ENCODE measurements at places on chromosomes 16 and 17.

DNA sequence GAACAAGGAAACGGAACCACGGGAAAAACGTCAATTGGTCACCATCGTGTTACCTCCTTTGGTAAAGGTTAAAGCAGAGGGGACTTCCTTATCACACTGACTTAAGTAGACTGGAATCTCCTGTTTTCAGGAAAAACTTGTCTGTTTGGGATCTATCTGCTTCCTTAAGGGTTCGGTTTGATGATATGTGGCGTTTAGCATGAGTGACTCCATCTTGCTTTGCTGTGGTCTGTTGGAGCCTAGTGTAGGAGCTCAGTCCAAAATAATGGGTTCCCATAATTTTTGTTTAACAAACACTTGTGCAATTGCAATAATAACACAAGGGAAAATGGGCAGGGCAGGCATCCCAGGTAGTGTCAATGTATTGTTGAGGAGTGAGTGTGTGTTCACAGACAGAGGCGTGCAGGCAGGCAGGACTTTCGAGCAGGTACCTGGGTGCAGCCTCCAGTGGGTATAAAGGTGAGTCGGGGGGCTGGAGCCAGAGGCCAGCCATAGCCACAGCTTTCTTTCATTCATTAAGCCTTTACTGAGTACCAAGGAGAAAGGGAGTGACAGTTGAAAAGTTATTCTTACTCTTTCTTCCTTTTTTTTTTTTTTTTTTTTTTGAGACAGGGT lies 4.3 kb upstream of the ENGASE start:
- no peak for DNase-seq

DNA sequence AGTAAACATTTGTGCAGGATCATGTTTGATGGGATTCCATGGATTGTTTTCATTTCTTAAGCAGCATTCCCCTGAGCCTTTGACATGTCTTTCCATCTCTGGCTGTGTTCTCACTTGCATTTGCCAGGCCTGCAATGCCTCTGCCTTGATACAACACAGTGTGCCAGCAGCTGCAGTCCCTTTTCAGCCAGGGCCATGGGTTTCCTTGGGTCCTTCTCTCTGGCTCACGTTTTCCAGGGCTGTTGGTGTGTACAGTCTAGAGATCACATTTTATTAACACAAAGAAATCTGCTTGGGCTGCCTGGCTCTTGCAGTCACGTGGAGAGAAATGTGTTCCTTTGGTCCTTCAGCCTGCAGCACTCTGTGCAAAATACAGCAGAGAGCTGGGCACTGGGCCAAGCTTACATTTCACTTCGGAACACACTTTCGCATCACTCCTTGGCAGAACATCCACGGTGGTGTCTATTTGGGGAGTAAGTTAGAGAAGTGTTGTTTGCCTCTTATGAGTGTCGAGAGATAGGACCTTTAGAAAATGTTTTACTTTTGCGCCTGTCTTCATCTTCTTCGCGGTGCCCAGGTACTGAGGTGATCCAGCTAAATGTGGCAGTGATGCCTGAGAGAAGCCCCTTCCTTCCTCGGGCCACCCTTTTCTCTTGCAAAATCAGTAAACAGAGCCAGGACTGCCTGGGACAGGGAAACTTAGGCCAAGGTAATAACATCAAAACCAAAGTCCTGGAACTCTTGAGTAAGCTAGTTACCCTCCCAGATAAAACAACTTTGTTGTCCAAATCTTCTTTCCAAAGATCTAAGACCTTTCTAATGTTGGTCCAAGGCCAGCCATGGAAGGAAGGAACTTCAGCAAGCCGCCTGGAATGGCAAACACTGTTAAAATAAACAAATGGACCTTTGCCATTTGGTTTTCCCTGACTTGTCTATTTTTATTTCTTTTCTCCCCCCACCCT lies 20.9 kb downstream of the HLF start:
- no peak for DNase-seq

- no peak for DNase-seq
Measured at GRCh38 chr16:73171380-73171779, 123.5 kb upstream of the ZFHX3 start.

DNA sequence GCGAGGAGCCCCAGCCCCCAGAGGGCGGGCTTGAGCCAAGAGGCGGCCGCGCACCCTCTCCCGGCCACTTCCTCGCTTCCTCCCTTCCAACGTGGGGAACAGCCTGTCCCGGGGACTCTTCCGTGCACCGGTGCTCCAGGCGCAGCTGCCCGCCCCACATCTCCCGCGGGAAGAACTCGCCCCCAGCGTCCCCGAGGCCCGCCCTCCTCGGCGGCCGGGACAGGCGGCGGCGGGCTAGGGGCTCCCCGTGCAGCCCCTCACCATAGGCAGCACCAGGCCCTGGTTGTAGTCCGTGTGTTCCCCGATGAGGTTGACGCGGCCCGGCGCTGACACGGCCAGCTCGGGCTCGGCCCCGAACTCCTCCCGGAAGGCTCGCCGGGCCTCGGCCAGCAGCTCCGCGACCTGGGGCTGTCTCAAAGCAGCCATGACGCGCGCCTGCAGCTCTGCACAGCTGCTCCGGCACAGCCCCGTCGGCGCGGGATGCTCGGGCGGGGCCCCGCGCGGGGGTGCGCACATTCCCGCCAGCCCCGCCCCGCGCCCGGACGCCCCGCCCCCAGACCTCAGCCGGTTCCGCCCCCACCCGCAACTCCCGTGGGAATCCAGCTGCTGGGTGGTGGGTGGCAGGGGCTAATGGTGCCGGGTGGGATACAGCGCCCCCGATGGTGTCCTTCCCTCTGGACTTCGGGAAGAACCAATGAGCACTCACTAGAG lies at the start of gene GALK1:
TSS of gene GALK1 (minus strand) at position 482 of the 711 bp plus-strand sequence. CDS start at position 426, 56 bp downstream.
- DNase-seq = no peak

GRCh38 chr16:26177438-26177837 lies 485.7 kb downstream of the HS3ST4 start:
- no peak for DNase-seq

DNA sequence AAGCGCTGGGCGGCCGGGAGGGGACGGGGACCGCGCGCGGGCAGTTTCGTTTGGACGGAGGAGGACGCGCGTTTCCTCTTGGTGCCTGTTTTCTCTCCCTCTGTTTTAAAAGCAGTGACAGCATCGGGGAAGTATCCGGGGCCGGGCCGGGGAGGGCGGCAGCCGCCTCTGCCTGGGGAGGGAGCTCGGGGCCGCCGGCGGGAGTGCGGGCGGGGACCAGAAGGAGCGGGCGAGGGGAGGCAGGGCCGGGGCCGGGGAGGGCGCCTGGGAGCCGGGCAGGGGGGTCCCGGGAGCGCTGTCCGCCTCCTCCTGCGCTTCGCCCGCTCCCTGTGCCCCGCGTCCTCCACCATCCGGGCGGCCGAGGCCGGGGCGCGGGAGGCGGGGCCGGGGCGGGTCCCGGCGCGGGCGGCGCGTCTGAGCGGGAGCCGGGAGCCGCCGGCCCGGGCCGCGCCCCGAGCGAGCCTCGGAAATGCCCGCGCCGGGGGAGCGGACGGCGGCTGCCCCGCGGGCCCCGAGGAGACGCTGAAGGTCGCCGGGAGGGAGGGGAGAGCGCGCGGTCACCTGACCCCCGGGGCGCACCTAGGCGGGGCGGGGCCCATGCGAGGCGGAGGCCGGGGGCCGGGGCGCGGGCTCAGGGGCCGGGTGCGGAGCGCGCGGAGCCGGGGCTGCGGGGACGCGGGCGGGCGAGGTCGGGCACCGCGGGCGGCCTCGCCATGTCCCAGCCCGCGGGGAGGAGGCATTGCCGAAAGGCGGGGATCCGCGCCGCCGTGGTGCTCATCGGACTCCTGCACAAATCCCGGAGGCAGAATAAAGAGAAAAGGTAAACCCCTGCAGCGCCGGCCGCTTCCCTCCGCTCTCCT lies 57.3 kb downstream of the RAP1GAP2 start:
- no peak for DNase-seq

GRCh38 chr16:3637371-3637923 lies 17.0 kb upstream of the DNASE1 start:
- DNase-seq = no peak

- DNase-seq = no peak
Measured at GRCh38 chr16:46896314-46896968, 12.3 kb downstream of the GPT2 start.

GRCh38 chr16:89670496-89671431 lies 13.1 kb downstream of the SPATA33 start:
- no peak for DNase-seq

GRCh38 chr17:80445726-80446110 lies 30.7 kb downstream of the NPTX1 start:
- no peak for DNase-seq

- no peak for DNase-seq
Measured at GRCh38 chr17:30950189-30950588, 20.6 kb upstream of the RNF135 start.

- no peak for DNase-seq
Measured at GRCh38 chr16:27489906-27490305, 59.8 kb downstream of the GTF3C1 start.

- no peak for DNase-seq
Measured at GRCh38 chr16:55479430-55480140, 587 bp downstream of the MMP2 start.

DNA sequence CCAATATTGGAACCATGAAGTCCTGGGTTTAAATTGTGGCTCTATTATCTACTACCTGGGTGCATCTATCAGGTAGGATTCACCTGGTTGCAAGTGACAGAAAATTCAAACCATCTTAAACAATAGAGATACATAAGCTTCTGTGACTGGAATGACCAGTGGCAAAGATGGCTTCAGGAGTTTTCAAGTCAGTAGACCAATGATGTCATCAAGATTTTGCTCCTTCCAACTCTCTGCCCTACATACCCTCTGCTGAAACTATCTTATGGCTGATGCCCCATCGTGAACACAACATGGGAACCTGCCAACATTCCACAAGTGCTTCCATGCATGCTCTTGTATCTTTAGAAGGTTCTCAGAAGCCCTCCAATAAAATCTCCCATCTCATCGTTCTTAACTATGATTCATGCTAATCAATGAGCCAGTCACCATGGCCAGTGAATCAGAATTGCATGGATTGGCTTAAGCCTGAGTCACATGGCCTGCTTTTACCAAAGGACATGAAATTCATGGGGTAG lies 180.9 kb downstream of the GRIN2A start:
- no peak for DNase-seq

DNA sequence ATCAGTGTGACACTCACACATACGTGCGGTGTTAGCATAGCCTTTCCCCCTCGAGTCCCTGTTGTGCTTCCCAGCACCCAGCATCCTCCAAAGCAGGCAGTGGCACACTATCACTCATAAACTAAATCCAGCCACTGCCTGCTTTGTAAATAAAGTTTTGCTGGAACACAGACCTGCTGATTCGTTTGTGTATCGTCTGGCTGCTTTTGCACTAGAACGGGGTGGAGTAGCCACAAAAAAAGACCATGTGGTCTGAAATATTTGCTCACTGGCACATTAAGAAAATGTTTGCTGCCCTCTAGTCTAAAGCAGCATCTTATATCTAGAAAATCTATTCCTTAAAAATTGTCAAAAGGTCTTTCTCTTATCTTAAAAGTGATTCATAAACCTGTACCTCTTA lies 341.2 kb upstream of the ZFHX3 start:
- DNase-seq = no peak

- no peak for DNase-seq
Measured at GRCh38 chr17:64058621-64059020, 38.2 kb upstream of the ICAM2 start.

DNA sequence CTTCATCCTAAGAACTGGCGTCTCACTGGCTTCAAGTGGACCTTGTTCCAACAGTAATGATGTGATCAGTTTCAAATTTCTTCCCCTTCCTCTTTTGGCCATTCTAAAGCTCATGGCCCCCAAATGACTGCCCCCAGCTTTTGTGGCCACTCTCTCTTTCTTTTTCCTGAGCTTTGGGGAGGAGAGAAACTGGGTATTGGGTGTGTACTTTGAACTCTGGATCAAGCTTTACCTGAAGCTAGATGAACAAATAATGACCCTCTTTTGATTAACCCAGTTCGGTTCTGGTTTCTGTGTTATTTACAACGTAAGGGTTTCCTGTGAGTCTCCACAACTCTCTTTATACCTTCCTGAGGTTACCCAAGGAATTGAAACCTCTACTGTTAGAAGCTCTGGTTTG lies 132.7 kb downstream of the FTO start:
- DNase-seq = no peak

- DNase-seq = peak; percentile 32
Measured at GRCh38 chr17:67421869-67422273, 44.8 kb downstream of the PITPNC1 start.

GRCh38 chr17:57721967-57722703 lies 23.0 kb downstream of the CCDC182 start:
- DNase-seq = no peak

GRCh38 chr17:63293323-63294075 lies 152.6 kb downstream of the CYB561 start:
- no peak for DNase-seq

GRCh38 chr16:30927789-30928378 lies 4.5 kb downstream of the FBXL19 start:
- no peak for DNase-seq

DNA sequence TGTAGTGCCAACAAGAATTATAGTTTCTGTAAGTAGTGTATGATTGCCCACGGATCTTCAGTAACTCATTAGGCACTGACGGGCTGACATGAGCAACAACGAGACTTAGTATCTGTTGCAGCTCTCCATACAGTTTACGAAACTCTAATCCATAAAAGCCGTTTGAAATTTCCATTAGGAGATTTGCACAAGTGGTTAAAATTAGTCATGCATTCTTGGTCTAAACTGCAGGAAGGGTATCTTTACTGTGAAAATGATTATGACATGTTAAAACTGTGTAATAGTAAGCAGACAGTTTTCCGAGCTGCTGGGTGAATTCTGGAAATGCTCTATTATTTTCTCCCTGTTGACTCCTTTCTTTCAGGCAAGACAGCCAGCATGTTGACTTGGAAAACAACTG lies 605.0 kb downstream of the WWOX start:
- no peak for DNase-seq

- no peak for DNase-seq
Measured at GRCh38 chr16:51151961-51152663, 1.0 kb upstream of the SALL1 start.

GRCh38 chr17:3639981-3640596 lies 3.5 kb downstream of the CTNS start:
- no peak for DNase-seq

- DNase-seq = no peak
Measured at GRCh38 chr17:8421571-8421970, 14.1 kb upstream of the NDEL1 start.

DNA sequence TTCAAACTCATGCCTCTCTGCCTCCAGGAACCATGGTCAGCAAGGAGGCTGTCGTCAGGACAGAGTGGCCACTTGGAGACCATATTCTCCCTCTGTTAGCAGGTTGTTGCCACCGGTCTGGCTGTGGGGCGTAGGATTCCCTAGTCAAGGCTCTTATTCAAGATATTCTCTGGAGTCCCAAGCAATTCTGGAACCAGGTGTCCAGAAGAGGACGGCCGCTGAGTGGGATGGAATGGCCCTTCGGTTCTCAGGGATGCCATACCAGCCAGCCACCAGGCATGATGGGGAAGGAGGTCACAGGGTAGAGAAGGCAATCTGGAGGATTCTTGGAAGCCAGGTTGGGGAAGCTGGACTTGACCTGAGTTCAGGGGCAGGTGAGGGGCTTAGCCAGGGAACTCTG lies 173.5 kb downstream of the GSG1L start:
- no peak for DNase-seq

GRCh38 chr16:87581857-87582215 lies 20.5 kb upstream of the JPH3 start:
- no peak for DNase-seq
